H4 (cell line): ENCODE measurements at places on chromosomes 13 and 19. TPM values are rescaled to one million over a fixed set of nuclear protein-coding genes. Genes with fewer than 3 reads are reported as not detected.
A peak's percentile ranks its signal among the peaks of the same experiment; 100 is the strongest.

Gene CYP2A7
- total RNA-seq, result not detected in 2 replicates

Gene SULT2B1
- total RNA-seq, result 0.23 TPM in 1 of 2 replicates, not detected in the other

DNA sequence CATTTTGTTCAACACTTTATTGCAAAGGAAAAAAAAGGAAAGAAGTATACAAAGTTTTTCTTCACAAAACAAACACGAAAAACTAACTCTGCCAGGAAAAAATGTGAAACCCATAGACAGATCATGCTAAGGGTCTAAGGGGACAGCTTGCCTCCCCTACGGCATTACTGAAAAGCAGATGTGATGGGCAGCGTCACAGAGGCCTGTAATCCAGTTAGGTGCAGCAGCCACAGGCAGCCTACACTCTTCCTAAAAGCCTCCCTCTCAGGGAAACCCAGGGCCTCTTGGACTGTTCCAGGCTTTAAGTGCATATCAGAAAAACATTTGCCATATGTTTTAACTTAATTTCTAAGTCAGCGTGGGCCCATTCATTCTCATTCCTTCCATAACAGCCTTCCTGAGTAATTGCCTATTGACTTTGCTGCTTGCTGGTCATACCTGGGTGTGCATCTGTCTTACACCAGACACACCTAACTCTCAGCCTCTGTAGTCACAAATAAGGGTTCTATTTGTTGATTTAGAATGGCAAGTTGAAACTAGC is 135.7 kb upstream of the SERP2 start:
- no peak for DNase-seq

- peak; percentile 9 for DNase-seq
Measured at GRCh38 chr13:34931572-34931971, 10.5 kb upstream of the NBEA start.
